ENCODE measurements at places on chromosomes 5 and 9.

DNA sequence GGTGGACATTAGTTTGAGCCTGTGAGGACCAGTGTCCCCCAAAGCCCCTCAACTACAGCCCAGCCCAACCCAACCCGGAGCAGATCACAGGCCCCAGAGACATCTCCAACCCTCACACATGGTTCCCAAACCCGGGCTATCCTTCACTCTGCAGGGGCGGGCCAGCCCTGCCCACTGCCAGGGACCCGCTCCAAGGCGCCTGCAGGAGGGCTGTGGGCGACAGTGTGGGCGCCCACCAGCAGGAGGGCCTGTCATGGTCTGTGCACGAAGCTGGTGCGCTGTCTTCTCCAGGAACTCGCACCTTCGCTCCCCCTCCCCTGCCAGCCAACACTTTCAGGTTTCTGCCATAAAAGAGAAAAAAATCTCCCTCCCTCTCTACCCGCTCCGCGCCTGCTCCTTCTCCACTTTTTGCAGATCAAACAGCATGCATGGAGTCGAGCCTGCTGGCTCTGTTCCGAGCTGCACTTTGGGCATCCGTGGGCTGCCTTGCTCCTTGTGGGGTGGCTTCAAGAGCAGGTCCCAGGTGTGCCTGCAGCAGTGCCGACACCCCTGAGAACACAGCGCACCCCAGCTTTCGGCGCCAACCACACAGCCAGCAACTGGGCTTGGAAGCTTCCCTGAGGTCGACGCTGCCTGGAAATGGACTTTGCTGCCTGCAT is 133.7 kb upstream of the PPP1R26 start:
- no peak for DNase-seq

- no peak for DNase-seq
These were observed 116.2 kb downstream of the PRELID2 start for GRCh38 chr5:145718956-145719355.

GRCh38 chr5:65172486-65173129 is 309.1 kb downstream of the ADAMTS6 start:
- DNase-seq = peak; percentile 62

GRCh38 chr5:149387081-149387631 is 8.1 kb upstream of the IL17B start:
- DNase-seq = no peak

GRCh38 chr5:100757618-100758017 is 145.5 kb downstream of the ST8SIA4 start:
- DNase-seq = no peak

GRCh38 chr9:131562032-131562959 is 17.0 kb downstream of the PRRT1B start:
- no peak for DNase-seq

DNA sequence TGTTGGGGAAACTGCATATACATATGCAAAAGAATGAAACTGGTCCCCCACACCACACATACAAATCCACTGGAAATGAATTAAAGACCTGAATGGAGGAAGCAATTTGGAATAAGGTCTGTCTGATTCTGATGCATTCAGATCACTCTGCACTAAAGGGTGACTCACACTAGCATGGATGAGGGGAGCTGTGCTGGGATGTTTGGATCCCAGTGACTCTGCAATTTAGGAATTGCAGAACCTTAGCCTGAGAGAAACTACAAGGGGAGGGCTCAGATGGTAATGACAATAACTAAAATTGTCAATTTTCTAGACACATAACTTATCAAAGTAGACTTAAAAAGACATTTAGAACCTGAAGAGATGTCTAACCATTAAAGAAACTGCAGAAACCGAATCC is 312.0 kb downstream of the CDK5RAP2 start:
- no peak for DNase-seq

DNA sequence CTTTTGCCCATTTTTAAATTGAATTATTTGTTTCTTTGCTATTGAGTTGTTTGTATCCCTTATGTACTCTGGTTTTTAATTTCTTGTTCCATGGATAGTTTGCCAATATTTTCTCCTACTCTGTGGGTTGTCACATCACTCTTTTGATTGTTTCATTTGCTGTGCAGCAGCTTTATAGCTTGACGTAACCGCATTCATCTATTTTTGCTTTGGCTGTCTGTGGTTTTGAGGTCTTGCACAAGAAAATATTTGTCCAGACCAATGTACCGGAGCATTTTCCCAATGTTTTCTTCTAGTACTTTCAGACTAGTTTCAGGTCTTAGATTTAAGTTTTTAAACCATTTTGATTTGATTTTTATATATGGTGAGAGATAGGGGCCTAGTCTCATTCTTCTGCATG is 36.2 kb upstream of the ZNF366 start:
- DNase-seq = no peak

- DNase-seq = no peak
These were observed 372.1 kb upstream of the C9orf72 start for GRCh38 chr9:27945386-27945785.

- DNase-seq = no peak
These were observed 70.1 kb downstream of the KIAA1958 start for GRCh38 chr9:112556497-112557442.
